ENCODE measurements at places on chromosomes 12 and 14. TPM values are rescaled to one million over a fixed set of nuclear protein-coding genes. Genes with fewer than 3 reads are reported as not detected.

DNA sequence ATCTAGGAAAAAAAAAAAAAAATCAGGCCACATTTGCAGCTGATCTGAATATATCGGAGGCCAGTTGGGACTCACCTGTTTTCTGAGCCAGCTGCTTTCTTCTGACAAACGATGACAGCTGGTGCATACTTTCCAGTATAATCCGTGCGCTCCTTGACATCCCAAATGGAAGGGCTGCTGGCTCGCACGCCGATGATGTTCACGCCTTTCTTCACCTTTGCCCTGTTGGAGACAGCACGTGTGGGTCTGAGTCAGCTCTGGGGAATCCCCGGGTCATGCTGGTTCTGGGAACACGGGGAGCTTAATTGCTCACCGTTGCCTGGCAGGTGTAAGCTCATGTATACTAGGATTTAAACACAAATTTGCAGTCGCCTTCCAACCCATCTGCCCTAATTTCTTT lies 372.8 kb downstream of the TMEM132D start:
- peak; percentile 31 for DNase-seq

DNA sequence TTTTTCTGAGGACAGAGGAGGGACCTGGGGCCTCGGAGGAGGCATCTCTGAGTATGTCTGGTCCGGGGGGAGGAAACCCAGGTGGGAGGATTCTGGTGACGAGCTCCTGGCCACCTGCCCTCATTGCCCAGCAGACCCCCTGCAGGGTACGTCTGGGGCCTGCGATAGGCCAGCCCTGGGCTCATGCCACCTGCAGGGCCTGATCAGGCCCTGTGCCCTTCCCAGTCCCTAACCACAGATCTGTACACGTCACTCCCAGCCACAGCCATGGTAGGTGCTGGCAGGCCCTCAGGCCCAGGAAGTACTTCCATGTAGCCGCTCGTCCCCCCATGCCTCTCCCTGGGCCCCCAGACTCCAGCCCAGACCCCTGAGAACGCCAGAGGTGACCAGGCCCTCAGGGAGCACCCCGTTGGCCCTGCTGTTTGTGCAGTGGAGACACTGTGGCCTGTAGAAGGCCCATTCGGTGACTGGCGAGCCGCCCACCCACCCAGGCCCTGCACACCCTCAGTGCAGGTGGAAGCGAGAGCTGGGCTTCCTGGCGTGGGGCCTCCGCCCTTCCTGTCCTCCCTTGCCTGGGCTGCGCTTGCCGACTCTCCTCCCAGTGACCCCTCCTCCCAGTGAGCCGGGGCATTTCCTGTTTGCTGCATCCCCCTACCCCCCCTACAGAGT lies 5.7 kb downstream of the INF2 start:
- DNase-seq, result no peak

GRCh38 chr12:1592444-1593173 lies 1.8 kb downstream of the FBXL14 start:
- no peak for DNase-seq

The GUCY2C gene
- polyA plus RNA-seq, result 0.26 TPM

The PTPRQ gene
- polyA plus RNA-seq, result 0.53 TPM

DNA sequence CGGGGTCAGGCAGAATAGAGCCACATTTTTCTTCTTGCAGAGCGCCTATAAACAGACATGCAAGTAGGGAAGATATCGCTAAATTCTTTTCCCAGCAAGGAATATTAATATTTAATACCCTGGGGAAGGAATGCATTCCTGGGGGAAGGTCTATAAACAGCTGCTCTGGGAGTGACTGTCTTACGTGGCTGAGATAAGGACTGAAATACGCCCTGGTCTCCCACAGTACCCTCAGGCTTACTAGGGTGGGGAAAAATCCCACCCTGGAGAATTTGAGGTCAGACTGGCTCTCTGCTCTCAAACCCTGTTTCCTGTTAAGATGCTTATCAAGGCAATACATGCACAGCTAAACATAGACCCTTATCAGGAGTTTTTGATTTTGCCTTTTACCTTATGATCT lies 262.3 kb downstream of the CEP128 start:
- no peak for DNase-seq

- no peak for DNase-seq
Observed at GRCh38 chr12:29734734-29735133, 49.0 kb downstream of the TMTC1 start.

- no peak for DNase-seq
Observed at GRCh38 chr12:16608946-16609539, 3.1 kb upstream of the LMO3 start.

- no peak for DNase-seq
Observed at GRCh38 chr12:47775100-47775911, 2.3 kb downstream of the SLC48A1 start.

- DNase-seq, result peak; percentile 54
Observed at GRCh38 chr12:77152623-77153193, 87.3 kb upstream of the E2F7 start.

The ACOT6 gene
- polyA plus RNA-seq, result not detected

The KRT71 gene
- polyA plus RNA-seq, result not detected

The PTPRR gene
- polyA plus RNA-seq, result 2.3 TPM

GRCh38 chr14:26531894-26532293 lies 65.9 kb downstream of the NOVA1 start:
- peak; percentile 62 for DNase-seq

GRCh38 chr12:119406308-119406707 lies 71.8 kb downstream of the CCDC60 start:
- no peak for DNase-seq

DNA sequence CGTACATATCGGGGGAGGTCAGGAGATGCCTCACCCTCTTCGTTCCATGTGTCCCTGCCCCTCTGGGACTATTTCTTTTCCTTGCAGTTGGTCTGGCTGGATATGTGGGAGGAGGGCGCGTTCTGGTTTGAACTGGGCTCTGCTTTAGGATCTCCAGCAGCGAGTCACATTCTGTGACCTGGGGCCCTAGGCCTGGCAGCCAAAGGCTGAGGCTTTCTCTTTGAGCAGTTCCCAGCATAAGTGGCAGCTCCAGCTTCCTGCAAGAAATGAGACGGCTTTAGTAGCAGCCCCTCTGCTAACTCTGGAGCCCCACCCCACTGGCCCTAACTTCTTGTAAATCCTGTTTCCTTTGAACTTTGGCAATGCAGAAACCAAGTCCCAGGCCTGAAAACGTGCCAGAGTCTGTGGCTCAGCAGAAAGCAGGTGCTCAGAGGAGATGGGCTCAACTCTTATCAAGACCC lies 274.8 kb downstream of the DPF3 start:
- DNase-seq, result no peak

DNA sequence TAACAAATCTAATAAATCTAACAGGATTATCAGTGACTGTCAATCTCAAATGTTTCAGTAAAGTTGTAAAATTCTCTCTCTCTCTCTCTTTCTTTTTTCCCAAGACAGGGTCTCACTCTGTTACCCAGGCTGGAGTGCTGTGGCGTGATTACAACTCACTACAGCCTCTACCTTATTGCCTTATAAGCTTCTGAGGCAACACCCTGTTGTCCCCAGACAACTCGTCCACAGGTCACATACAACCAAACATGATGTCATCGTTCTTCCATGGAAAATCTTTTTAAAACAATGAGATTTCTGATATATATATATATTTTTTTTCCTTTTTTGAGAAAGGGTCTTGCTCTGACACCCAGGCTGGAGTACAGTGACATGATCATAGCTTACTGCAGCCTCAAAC lies 151.4 kb upstream of the RGS6 start:
- DNase-seq, result no peak

GRCh38 chr12:128753438-128753837 lies 70.3 kb downstream of the SLC15A4 start:
- no peak for DNase-seq

DNA sequence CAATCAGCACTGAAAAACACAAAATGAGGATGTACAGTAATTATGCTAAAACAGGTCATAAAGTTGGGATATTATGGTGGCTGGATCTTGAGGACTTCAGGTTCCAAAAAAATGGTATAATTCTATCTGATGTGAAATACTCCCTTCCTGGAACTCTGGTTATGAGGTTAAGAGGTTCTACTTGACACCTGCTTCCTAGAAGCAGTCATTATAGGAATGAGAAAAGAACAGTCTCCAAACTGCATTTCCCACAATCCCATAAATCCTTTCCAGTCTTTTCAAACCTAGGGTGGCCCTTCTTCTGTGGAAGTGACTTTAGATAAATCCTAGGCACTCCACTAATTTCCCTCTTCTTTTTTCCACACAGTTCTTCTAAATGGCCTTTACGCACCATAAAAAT lies 63.7 kb upstream of the OR10AD1 start:
- no peak for DNase-seq

- DNase-seq, result no peak
Observed at GRCh38 chr12:57844709-57845477, 1.6 kb downstream of the CTDSP2 start.

- DNase-seq, result no peak
Observed at GRCh38 chr14:96198430-96199130, 6.1 kb upstream of the BDKRB2 start.

DNA sequence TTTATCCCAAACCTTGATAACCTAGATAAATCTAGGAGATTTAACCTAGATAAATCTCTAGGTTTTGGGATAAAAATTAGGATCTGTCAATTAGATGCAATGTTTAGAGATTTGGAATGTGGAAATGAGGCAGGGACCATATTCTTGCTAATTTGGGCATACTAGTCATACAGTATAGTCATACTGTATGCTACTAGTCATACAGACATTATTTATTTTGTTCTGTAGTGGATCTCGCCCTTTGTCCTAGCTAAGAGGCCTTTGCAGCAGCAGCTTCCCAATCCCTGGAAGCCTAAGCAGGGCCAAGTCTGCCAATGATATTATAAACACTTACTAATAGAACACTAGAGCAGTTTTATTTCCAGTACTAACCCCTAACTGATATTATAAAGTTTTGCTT lies 136.4 kb downstream of the CEP128 start:
- no peak for DNase-seq

DNA sequence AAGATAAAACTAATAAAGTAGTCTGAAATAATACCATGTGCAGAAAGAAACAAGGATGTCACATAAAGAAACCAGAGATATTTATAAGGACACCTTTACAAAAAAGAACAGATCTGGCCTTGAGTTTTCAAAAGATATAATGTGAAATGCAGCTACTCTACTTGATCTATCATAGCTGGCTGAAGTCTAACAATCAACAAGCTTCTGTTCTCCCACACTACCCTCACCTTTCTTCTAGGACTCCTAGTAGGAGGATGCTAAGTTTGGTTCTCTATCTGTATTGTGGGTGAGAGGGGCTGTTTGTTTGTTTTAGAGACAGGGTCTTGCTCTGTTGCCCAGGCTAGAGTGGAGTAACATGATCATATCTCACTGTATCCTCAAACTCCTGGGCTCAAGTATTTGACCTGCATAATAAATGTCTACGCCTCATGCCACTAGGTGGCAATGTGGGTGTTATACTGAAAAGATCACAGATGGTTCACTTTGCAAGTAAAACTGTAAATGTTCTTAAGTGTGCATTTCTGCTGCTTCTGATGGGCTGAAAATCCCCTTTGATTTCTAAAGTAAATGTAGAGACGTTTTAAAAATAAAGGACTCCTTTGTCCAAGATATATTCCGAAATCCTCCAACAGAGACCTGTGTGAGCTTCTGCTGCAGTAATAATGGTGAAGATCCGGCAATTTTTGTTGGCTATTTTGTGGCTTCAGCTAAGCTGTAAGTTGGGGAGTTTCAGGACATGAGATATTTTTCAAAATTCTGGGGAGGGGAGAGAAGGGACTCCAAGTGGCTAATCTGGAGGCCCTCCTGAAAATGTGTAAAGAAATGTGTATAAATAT lies 269.3 kb downstream of the DAD1 start:
- peak; percentile 80 for DNase-seq
